ENCODE measurements at places on chromosomes 16 and 17.

GRCh38 chr17:49104511-49105074 is 28.0 kb upstream of the B4GALNT2 start:
- peaks cover 32% of the 10 kb centered on the region for H3K27me3 ChIP-seq
- no peaks in the 10 kb centered on the region for H3K4me1 ChIP-seq
- H3K27ac ChIP-seq = no peak overlapping the region

DNA sequence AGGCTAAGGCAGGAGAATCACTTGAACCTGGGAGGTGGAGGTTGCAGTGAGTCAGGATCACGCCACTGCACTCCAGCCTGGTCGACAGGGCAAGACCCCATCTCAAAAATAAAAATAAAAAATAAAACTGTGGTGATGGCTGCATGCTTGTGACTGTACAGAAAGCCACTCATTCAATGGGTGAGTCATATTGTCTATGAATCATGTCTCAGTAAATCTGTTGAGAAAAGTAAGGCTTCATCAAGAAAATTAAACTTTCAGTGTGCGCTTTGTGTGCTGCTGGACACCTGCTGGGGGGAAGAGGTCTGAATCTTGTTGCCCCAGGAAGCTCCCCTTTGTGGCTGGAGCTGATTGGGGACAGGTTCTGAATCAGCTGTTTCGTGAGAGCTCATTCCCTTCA is 11.3 kb downstream of the NUBP1 start:
- no peak for DNase-seq
- H3K27ac ChIP-seq = no peak overlapping the region
- peaks cover 36% of the 10 kb centered on the region for H3K36me3 ChIP-seq
- H3K4me3 ChIP-seq = no peak overlapping the region

- H3K27ac ChIP-seq = peak overlapping the region; percentile 54
- peaks cover 47% of the 10 kb centered on the region for H3K4me1 ChIP-seq
- H3K27me3 ChIP-seq = no peaks in the 10 kb centered on the region
Observed at GRCh38 chr16:3879258-3879886, 1.1 kb downstream of the CREBBP start.

DNA sequence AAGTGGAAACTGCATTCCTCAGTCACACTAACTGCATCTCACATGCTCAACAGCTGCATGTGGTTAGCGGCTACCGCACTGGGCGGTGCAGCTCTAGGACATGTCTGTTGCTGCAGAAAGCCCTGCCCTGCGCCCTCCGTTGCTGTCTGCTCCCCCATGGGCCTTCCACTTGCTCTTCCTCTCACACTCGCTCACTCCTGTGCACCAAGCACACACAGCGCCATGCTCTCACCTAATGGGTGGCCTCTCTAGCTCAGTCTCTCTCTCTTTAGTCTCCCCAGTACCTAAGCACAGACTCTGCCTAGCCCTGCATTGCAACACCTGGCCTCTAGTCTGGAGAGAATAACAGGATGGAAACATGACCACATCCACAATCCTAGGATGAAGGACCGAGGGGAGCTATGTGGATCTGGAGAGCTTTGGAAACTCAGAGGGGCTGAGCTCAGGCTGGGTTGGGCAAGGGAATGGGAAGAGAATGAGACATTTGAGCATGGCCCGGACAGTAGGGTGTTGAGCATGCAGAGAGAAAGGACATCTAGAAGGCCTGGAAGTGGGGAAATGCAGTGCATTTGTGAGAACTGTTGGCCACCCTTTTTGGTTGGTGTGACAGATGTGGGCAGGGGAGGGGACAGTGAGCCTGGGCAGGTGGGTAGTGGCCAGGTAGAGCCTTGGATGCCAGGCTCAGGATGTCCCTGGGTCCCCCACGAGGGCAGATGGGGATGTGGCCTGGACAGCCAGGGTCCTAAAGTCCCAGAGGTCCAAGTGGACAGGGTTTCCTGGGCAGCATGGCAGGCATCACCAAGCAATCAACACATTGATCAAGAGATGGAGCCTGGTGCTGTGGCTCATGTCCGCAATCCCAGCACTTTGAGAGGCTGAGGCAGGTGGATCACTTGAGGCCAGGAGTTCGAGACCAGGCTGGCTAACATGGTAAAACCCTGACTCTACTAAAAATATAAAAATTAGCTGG is 16.1 kb downstream of the SGCA start:
- H3K4me1 ChIP-seq = peaks cover 22% of the 10 kb centered on the region
- no peak for DNase-seq
- peaks cover 23% of the 10 kb centered on the region for H3K36me3 ChIP-seq
- H3K27ac ChIP-seq = no peak overlapping the region

- no peaks in the 10 kb centered on the region for H3K27me3 ChIP-seq
- no peak for DNase-seq
- no peak overlapping the region for H3K27ac ChIP-seq
- no peak overlapping the region for H3K4me3 ChIP-seq
- H3K36me3 ChIP-seq = peaks cover 38% of the 10 kb centered on the region
Observed at GRCh38 chr16:58556678-58557077, 41.4 kb downstream of the SETD6 start.

Measured in heart right ventricle (tissue), 16 donors.